Activated CD8-positive, alpha-beta memory T cell treated with anti-CD3 and anti-CD28 coated beads for 48 hours (primary cell): ENCODE measurements at places on chromosomes 5 and 9.

- DNase-seq: no peak
Measured at GRCh38 chr9:110093871-110094270, 114.1 kb downstream of the C9orf152 start.

- DNase-seq: no peak
Measured at GRCh38 chr9:2623288-2624050, 1.9 kb downstream of the VLDLR start.

DNA sequence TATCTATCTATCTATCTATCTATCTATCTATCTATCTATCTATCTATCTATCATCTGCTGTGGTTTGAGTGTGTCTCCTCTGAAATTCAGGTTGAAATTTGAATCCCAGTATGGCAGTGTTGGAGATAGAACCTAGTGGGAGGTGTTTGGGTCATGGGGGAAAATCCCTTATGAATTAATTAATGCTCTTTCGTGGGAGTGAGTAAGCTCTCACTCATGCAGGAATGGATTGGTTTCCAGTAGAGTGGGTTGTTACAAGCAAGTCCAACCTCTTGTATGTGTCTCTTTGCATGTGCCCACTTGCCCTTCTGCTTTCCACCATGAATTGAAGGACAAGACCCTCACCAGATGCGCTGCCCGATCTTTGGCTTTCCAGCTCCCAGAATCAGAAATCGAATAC is 113.0 kb downstream of the ANXA1 start:
- no peak for DNase-seq

DNA sequence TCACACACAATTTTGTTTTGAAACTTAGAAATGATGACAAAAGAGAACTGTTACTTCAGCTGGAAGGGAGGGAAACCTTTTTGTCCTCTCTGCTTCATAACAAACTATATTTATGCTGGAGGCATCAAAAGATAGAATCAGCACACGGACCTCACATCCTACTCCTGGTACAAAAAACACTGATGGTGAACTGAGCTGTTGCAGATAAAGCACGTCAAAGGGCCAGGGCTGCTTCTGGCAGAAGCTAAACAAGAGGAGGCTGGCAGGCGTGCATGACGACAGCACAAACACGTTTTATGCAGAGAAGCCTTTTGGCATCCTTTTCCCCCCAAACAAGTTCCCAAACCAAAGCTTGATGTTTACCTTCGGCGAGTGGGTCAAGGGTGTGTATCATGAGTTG is 169.6 kb downstream of the SLC24A2 start:
- no peak for DNase-seq

DNA sequence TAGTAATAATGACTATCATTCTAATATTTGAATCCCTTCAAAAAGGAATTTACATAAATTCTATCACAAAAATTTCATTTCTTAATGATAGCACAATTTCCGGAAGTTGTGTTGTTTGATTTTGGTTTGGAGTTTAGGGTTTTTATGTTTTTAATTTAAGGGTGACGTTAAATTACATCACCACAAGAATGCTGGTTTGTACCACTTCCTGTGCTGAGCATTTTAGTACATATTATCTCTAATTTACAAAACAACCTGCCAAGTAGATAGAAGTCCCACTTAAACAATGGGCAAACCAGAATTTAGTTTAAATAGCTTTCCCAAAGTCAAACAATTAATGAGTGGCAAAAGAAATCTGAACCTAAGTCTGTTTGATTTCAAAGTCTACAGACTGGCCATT is 63.4 kb downstream of the DENND1A start:
- DNase-seq: no peak

- no peak for DNase-seq
Measured at GRCh38 chr9:73714294-73714693, 562.6 kb downstream of the ANXA1 start.

- no peak for DNase-seq
Measured at GRCh38 chr5:174829511-174829864, 105.1 kb downstream of the MSX2 start.

GRCh38 chr9:86827893-86828292 is 119.4 kb downstream of the GAS1 start:
- no peak for DNase-seq

DNA sequence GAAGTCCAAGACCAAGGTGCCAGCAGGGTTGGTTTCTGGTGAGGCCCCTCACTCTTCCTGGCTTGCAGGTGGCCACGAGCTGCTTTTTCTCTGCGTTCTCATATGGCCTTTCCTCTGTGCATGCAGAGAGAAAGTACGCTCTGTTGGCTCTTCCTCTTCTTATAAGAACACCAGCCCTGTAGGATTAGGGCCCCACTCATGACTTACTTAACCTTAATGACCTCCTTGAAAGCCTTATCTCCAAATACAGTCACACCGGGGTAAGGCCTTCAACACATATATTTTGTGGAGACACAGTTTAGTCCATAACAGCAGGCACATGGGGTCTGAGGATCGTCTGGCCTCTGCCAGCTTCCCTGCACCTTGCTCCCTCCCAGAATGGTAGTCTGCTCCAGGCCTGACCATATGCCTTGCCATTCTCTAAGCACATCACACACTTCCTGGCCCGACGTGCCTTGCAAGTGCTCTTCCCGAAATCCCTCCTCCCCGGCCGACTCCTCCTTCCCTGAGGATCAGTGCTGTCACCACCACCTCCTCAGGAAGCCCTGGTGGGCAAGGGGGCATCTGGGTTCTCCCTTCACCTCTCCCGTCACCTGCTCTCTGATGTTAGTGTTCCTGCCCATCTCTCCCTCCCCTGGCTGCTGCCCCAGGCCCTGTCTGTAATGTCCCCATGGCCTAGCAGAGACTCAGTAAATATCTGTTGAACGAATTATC is 200.7 kb downstream of the AOPEP start:
- no peak for DNase-seq
